T1000 (cell line): ENCODE measurements at places on chromosomes 3 and 15.

DNA sequence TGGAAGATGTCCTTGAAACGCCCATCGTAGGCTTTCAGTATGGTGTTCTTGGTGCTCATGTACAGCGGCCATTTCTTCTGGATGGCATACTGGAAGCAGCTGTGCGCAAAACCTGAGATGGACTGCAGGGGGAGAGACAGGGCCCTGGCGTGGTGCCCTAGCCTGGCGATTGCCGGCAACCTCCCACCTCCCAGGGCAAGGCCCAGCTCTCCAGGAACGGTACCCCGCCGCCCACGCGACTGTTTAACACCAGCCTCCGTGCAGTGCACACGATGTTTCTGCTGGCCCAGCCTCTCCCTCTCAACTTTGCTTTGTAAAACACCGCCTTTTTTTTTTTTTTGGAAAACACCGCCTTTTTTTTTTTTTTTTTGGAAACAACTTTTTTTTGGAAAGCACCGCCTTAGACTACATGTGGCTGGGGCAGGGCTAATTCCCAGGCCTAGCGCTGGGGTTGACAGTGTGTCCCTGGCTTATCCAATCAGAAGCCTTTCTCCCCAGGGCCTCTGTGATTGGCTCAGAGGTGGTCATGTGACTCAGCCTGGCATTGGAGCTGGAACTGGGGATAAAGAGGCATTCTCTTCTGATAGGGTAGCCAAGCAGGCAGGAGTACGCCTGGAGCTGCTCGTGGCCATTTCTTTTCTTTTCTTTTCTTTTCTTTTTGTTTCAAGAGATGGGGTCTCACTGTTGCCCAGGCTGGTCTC is 14.7 kb downstream of the IDH2 start:
- DNase-seq = no peak

DNA sequence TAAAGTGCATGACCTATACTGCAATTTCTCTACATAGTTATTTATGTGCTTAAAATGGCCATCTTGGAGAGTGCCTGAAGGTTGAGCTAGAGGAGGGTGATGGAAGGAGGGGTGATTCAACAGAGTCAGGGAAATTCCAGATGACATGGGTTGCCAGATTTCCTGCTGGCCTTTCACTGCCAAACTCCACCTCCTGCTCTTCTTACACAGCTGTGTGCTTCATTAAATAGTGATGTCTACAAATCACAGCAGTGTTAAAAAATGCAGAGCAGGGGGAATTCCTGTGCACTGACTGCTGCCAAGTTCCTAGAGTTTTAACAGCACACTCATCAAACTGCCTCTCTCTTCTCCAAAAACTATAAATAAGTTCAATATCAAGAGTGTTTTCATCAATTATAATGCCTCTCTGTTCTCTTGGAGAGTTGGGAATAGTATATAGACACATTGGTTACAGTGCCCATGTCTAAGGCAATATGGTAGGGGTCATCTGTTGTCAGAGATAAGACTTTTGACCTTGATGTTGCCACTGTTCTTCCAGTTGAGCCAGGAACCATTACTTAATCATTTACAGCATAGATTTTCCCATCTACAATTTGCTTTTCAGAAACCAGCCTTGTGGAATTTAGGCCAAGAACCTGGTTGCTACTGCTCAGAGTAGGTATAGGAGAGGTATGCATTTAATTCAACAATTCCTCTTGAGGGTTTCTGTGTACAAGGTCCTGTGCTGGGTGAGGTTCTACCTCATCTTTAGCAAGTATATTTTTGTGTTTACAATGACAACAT is 79.6 kb downstream of the TP63 start:
- peak; percentile 69 for DNase-seq

DNA sequence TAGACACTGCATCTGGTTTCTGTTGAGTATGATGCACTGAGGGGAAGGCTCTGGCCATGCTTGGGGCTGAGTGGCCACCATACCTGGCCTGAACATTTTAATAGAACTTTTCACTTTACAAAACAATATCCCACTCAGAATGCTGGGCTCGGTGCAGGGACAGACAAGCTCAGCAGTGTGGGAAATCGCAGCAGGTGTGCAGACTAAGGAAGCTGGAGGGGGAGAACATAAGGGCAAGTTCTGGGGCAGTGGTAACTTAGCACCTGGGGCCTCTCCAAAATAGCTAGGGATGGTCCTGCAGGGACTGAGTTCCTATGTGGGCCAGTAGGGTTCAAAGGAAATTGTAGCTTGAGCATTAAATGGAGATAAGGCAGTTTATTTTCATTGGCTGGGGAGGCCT is 90.9 kb upstream of the RNU6-1 start:
- DNase-seq = no peak

DNA sequence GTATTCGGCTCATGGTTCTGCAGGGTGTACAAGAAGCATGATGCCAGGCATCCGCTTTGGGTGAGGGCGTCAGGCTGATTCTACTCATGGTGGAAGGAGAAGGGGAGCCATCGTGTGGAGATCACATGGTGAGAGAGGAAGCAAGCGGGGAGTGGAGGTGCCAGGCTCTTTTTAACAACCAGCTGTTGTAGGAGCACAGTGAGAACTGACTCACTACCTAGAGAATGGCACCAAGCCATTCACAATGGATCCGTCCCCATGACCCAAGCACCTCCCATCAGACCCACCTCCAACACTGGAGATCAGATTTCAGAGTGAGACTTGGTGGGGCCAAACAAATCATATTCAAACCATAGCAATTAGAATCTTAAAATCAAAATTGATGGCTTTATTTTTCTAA is 259.8 kb upstream of the CTDSPL start:
- no peak for DNase-seq

GRCh38 chr15:99708563-99708962 is 24.7 kb downstream of the LYSMD4 start:
- peak; percentile 48 for DNase-seq

DNA sequence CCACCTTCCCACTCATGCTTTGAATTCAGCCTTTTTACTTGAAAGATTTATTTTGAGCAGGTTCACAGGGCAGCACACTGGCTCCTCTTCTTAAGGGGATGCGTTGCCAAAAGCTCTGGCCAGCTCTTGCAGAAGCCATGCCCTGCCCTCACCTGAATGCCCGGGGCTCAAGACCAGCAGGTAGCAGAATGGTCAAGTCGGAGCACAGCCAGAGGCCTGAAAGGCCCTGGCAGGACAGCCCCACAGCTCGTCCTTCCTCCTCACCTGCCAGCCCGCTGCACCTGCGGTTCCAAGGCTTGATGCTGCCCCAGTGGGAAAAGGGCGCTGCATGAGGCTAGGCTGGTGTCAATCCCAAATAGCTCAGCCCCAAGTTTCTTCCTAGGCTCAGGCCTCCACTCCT is 13.1 kb downstream of the CA12 start:
- DNase-seq = no peak

DNA sequence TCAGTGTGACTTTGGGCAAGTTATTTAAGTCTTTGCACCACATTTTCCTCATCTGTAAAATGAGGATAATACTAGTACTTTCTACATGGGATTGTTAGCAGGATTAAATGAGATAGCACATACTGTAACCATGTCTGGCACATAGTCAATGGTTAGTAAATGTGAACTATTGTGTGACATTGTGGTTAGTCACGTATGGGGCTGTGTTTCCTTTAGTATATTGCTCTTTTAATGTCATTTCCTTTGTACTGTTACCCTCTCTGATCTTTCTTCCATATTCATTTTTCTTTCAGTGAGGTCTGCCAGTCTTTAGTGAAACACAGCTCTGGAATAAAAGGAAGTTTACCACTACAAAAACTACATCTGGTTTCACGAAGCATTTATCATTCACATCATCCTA is 21.4 kb downstream of the OPA1 start:
- no peak for DNase-seq

DNA sequence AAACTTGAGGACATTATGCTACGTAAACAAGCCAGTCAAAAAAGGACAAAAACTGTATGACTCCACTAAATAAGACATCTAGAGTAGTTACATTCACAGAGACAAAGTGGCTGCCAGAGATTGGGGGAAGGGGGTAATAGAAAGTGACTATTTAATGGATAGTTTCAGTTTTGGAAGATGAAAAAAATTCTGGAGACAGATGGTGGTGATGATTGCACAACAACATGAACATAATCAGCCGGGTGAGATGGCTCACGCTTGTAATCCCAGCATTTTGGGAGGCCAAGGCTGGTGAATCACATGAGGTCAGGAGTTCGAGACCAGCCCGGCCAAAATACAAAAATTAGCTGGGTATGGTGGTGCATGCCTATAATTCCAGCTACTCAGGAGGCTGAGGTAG is 40.6 kb downstream of the DPP8 start:
- DNase-seq = no peak

DNA sequence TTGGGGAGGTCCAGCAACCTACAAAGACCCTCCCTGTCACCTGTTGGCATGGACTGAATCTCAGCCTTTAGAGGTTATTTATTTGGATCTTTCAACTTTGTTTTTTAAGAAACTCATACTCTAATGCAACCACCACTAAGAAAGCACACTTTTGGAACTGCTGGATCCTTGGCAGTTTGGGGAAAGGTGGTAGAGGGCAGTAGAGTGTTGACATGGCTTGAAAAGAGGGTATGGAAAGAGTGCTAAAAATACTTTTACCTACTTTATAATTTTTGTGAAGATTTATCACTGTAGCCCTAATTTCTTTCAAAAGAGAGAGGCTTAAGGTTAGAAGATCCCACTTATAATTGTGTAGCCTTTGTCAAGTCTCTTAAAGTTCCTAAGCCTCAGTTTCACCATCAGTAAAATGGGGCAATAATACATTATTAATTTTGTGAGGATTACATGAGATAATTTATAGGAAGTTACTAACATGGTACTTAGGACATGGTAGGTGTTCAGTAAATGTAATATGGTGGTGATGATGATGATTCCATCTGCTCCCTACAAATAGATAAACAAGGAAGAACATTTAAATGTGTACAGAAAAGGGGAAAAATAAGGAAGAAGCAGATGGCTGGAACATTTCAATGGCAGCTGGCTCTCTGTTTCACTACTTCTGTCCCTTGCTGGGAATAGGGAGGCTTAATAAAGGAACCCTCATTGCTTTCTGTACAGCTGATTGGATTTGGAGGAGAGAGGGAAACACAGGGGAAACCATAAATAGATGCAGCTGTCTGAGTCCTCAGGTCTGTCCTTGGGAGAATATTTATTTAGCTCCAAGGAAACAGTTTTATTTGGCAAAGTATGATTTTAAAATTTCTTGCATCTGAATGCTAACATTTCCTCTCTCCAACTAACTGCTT is 208.4 kb upstream of the ADAMTS9 start:
- DNase-seq = no peak

- DNase-seq = no peak
These were observed 51.5 kb downstream of the CMTM6 start for GRCh38 chr3:32450992-32451659.

DNA sequence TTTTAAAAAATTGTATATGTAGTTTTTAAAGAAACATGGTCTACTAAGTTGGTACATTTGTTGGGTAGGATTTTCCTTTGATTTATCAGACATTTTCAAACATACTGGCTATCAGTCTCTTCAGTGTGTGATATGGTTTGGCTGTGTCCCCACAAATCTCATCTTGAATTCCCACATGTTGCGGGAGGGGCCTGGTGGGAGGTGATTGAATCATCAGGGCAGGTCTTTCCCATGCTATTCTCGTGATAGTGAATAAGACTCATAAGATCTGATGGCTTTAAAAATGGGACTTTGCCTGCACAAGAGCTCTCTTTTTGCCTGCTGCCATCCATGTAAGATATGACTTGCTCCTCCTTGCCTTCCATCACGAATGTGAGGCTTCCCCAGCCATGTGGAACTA is 121.9 kb downstream of the ABI3BP start:
- no peak for DNase-seq

DNA sequence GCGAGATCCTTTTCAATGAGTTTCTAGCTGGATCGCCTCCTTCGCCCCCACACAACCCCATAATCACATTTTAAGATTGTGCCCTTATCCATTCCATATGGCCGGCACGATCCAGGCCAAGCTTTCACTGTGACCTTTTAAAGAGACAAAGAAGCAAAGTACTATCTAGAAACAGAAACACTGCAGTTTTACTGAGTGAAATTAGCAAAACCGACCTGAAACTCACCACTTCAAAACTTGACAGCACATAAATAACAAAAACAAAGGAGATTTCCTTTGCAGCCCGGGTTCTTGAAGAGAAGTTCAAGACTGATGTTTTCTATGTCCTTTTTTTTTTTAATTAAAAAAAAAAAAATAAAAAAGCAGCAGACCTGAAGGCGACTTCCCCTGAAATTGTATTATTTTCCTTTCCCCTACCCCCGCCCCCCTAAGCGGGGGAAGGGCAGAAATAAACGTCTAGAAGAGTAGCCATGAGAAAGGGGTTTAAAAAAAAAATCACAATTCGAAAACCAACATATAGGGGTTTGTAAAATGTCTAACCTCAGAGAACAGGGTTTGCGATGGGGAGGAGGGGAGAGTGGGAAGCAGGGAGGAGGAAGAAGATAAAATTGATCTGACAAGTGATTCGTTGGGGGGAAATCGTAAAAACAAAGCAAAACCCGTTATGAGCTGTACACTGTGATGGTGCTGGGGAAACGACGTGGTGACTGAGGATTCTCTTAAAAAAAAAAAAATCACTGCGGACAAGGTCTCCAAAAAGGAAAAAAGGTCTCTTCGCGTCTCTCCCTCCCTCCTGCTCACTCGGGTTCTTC is 1.5 kb downstream of the SATB1 start:
- no peak for DNase-seq

DNA sequence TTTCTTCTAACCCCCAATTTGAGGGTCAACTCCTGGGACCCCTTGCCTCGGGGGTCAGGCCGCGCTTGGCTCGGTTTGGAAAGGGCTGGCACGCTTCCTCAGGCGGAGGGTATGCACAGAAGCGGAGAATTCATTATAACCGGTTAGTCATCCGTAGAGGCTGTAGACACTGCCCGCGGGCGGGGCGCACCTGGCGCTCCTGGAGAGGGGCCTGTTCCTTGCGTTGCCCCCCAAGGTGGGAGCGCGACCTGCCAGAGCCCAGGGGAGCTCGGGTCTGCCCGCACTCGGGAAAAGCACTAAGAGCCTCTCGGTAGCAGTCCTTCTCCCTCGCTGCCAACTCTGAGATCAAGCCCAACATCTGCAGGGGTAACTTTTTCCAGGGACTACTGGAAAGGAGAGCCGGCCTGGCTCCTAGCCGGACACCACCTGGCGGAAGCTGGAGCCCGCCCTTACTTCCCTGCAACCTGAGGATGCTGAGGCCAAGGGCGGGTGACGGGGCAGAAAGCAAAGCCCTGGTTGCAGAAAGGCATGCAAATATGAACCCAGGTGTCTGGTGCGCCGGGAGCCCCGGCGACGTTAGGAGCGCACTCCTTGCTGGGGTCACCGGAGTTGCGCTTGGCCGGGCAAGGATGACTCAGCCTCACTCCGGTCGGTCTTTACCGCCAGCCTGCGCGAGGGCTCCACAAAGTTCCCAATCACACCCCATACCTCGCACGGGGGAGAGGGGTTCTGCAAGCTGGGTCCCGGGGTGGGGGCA is 1.5 kb upstream of the CACNA2D3 start:
- DNase-seq = no peak

- DNase-seq = no peak
These were observed 70.7 kb downstream of the SSR3 start for GRCh38 chr3:156483961-156484787.

- no peak for DNase-seq
These were observed 928.2 kb downstream of the EPHA3 start for GRCh38 chr3:90035643-90036042.
